Left kidney (tissue), 8 donors: ENCODE measurements at places on chromosomes 5 and 9. TPM values are rescaled to one million over a fixed set of nuclear protein-coding genes. Genes with fewer than 3 reads are reported as not detected.

- DNase-seq: no peak
These were observed 3.9 kb upstream of the BARX1 start for GRCh38 chr9:93958819-93959682.

DNA sequence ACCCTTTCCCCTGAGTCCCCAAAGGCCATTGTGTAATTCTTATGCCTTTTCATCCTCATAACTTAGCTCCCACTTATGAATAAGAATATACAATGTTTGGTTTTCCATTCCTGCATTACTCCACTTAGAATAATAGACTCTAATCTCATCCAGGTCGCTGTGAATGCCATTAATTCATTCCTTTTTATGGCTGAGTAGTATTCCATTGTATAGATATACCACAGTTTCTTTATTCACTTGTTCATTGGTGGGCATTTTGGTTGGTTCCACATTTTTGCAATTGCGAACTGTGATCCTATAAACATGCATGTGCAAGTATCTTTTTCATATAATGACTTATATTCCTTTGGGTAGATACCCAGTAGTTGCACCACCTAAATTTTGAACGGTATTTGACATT, 101.5 kb downstream of the SEMA5A start:
- no peak for DNase-seq

DNA sequence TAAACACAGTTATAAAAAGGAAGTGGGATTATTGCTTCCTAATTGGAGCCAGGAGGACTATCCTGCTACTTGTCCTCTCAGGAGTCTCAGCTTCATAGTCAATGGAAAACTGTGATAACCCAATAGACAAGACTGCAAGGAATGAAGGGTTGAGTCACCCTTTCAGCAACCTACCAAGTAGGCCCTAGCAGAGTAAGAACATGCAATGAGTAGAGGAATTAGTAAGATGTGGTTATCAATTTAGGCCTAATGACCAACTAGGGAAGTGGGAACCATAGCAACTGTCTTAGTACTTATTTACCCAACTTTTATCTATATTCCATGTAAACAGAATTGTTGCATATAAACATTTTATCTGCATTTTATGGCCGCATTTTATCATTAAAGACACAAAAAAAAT, 310.1 kb downstream of the RFX3 start:
- no peak for DNase-seq

Gene LAMC3
- 22.8 TPM for polyA plus RNA-seq

GRCh38 chr5:58543723-58544122, 39.2 kb upstream of the RAB3C start:
- DNase-seq: no peak

Gene HACD4
- 3.6 TPM for polyA plus RNA-seq

Gene CDKN2AIPNL
- polyA plus RNA-seq: 32.8 TPM

- peak; percentile 26 for DNase-seq
These were observed 32.7 kb upstream of the DNAH5 start for GRCh38 chr5:13976867-13977830.

Gene OR1Q1
- not detected for polyA plus RNA-seq

Gene ADRB2
- 0.27 TPM for polyA plus RNA-seq

Gene IRF1
- 16.2 TPM for polyA plus RNA-seq

Gene CER1
- 3.3 TPM for polyA plus RNA-seq

DNA sequence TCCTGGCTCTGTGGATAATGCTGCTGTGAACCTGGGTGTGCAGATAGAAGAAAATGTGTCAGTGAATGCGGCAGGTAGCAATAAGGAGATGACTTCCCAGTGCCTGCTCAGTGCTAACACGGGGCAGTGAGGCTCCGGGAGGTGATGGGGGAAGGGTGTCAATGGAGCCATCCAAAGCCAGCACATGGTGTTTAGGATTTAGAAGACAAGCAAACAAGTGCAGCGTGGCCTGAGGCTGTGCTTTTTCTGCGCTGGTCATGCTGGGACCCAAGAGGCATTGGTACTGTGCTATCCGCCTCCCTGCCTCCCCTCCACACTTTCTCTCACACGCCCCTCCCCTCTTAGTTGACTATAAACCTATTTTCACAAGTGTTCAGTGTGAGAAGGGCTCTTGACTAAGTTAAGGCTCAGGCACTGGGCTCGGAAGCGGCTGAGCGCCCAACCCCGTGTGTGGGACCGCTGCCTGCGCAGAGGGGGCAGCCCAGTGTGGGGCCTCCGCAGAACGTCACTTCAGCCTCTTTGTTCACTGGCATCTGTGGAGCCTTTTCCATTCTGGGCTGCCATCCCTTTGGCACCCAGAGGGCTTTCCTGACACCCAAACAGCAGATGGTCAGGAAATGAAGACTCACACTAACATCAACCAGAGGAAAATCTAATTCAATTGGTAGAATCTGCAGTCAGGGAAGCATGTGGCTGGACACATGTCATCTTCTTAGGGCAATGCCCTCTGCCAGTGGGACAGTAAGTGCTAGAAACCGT, 21.8 kb upstream of the NINJ1 start:
- DNase-seq: no peak

DNA sequence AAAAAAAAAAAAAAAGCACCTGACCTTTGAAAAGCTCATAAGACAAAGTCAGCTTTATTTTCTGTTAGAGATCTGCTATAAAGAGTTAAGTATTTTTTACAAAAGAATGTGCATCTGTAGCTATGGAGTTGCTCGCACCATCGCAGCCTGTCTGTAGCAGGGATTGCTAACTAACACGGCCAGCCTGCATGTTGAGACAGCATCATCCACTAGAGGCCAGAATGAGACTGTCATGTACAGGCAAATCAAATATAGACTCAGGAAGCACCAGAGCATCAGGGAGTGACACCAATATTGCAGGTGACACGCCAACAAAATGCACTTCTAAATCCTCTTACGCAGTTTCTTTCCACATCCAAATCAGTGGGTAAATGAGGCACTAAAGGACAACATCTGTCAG, 136.3 kb upstream of the RASEF start:
- peak; percentile 50 for DNase-seq

DNA sequence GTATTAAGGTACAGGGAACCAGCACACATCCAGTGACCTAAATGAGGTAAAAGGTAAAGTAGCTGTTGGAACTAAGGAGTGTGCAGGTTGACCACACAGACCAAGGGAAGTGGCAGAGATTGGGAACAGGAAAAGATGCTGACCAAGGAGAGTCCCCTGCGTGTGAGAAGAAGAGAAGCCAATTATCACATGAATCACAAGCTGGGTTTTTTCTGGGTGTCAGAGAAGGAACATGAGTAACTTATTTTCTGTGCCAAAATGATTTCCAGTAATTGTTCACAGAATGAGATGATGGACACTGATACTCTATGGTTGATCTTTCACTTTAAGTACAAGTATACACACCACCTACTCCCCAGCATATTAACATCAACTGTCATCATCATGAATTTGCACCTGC, 130.7 kb upstream of the ACO1 start:
- DNase-seq: no peak

Gene SPATA31C1
- 0.58 TPM for polyA plus RNA-seq

- peak; percentile 32 for DNase-seq
These were observed 34.4 kb upstream of the PALM2AKAP2 start for GRCh38 chr9:109745335-109746283.

Gene IFNA13
- polyA plus RNA-seq: not detected

DNA sequence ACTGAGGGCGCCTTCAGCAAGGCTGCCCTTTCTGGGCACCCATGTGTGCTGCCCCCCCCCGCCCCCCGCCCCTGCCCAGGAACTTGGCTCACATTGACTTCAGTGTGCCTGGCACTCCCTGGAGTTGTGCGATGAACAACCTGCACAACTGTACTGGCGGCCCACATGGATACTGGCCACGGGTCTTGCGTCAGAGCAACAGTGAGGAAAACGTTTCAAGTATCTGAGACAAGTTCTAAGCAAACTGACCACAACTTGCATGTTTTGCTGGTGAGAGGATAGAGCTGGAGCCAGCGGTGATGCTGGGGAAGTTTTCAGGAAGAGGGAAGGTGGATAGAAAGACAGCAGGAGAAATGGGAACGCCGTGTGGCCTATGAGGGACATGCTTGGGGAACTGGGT, 45.4 kb downstream of the HABP4 start:
- DNase-seq: no peak

Gene NIPAL4
- 0.58 TPM for polyA plus RNA-seq

Gene DEPDC1B
- polyA plus RNA-seq: 35.0 TPM

DNA sequence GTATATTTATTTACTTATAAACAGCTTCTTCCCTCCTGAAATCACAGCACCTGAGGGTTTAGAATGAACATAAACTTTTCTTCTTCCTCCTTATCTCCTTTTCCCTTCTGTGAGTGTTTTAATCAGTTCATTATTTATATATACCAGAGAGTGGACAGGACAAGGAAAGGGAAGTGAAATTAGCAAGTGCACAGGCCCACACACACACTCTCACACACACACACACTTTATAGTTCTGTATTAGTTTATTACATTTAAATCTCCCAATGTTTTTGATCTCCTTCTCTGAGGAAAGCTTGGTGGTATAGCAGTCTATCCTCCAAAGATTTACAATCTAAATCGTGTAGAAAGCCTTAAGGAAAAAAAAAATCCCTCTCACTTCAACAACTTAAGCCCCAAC, 353.5 kb downstream of the NDUFS4 start:
- DNase-seq: no peak

- no peak for DNase-seq
These were observed 26.7 kb downstream of the FAM219A start for GRCh38 chr9:34431667-34432066.

GRCh38 chr9:137657606-137658005, 38.8 kb downstream of the EHMT1 start:
- no peak for DNase-seq

DNA sequence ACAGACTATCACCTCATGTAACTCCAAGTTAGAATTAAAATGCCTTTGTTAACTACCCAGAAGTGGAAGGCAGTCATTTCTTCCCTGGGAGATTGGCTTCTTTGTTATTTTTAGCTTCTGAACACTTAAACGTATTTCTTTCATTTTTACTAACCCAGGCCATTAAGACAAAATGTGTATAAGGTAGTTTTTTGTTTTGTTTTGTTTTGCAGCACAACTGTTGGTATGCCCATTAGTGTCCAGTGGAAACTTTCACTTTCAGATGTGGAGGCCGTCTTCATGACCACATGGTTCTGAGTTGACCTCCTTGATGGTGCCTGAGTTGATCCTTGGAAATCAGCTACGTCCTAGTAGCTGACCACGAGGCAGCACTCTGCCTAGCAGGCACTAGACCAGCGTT, 264.6 kb upstream of the ZNF608 start:
- DNase-seq: no peak

Gene LCN2
- polyA plus RNA-seq: 0.75 TPM

DNA sequence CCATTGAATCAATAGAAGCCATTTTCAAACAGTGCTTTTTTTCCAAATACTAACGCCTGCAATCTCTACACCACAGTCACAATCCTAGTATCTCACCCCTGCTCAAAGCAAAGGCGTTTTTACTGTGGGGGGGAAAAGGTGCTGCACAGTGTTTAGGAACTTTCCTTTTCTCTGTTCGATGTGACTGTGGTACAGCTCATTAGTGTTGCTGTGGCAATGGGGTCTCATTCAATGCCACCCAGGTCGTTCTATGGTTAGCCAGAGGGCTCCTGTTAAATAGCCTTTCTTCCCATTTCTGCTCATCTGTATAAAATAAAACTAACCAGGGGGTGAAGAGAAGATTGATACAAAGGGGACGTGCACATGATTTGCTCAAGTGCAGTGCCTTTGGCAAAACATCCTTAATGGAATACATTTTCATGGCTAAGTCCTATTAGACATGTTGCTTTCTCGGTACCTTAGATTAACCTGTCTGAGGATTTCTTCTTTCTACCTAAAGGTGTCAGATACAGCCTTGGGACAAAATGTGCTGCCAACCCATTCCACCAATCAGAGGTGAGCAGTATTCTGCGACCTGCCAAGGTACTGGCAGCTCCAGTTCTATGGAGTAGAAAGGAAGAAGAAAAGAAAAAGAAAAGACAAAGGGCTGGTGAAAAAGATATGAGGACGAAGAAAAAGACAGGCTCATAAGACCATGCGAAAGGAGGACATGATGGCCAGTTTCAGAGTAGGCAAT, 651.4 kb upstream of the DMAC1 start:
- DNase-seq: no peak

DNA sequence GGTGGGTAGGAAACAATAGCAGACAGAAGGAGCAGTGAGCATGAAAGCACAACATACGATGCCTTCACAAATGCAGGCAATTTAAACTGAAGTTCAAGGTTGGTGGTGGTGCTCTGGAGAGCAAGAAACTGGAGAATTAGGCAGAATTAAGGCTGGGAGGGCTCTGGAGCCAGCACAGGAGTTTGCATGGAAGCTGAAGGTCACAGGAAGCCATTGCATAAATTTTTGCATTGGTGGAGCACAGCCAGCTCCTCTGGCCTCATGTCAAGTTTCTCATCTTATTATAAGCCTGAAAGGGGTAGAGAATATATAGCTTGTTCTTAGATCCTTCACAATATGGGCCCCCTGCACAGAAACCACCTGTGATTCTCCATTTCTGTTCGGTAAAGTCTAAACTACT, 207.4 kb downstream of the PAPPA start:
- DNase-seq: no peak

DNA sequence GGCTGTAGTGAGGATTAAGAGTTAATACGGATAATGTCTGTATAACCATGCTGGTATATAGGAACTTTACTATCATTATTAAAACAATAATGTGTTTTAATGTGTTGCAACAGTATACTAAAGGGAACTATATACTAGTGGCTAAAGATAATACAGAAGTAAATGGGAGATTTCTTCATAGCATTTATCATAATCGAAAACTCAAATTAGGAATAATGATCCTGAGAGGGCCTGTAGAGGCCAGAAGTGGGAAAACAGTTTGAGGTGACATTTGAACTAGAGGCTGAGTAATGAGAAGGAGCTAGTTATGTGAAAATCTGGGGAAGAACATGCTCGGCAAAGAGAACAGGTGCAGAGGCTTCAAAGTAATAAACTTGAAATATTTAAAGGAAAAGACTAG, 2.9 kb downstream of the TCERG1 start:
- DNase-seq: no peak

GRCh38 chr9:126439402-126439765, 112.8 kb downstream of the MVB12B start:
- no peak for DNase-seq

Gene BTNL9
- 10.7 TPM for polyA plus RNA-seq

DNA sequence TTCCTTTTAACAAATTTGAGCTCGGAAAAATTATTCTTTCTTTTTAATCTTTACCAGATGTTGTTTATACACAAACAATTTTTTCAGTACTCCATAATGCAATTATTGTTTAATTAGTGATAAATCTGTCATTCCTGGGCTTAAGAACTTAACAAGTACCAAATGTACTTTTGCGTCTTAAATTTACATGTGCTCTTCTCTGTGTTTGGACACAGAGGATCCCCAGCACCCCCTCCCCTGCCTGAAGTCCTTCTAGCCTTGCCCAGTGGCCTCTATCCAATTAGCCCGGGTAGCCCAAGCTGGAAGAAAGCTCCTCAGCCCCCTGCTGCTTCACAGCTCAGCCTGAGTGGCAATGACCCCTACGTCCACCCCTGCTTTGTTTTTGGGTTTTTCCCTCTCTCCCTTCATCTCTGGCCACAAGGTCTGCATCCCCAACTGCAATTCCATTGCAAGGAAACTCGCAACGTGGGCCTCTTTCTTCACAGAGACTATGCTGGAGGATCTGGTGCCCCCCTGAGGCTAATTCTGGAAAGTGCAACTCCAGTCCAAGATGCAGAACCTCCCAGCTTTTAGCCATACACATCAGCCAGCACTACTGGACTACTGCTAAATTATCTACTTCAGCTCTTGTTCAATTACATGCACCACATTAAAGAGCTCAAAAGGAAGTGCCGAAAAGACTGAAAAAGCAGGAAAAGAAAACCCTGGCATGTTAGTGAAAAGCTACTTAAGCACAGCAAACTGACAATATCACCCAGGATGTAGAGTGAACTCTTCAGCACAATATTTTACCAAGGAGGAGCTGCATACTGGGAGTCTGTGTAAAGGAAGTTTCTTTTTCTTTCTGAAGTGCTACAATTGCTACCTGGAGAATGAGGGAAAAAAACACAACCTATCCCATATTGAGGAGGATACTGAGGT, 186.2 kb downstream of the FANCC start:
- DNase-seq: peak; percentile 80
